ENCODE measurements at places on chromosomes 6 and 20.

- no peak for DNase-seq
Observed at GRCh38 chr6:9139746-9140145, 704.4 kb upstream of the SLC35B3 start.

DNA sequence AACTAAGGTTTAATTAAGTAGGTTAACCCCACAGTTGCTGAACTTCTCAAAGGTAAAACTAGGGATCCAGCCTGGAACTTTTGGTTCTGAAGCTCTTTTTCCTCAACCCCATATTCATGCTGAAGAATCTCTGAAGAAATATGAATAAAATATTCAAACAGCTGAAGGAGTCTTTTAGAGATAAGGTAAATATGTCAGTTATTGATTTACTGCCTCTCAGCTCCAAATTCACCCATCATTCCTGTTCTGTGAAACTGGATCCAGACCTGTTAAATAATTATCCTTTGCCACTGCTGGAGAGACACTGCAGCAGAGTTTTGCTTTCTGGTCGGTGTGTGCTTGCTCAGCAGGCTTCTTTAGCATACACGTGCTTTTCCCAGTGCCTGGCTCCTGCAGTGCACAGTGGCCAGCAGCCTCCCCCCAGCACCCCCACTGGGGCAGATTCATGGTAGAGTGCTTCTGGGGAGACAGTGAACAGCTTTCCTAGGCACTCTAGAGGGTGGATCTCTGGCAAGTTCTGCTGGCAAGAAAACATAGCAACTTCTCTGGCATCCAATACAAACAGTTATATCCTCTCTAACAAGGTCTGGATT, 62.0 kb upstream of the BCLAF1 start:
- DNase-seq, result no peak

DNA sequence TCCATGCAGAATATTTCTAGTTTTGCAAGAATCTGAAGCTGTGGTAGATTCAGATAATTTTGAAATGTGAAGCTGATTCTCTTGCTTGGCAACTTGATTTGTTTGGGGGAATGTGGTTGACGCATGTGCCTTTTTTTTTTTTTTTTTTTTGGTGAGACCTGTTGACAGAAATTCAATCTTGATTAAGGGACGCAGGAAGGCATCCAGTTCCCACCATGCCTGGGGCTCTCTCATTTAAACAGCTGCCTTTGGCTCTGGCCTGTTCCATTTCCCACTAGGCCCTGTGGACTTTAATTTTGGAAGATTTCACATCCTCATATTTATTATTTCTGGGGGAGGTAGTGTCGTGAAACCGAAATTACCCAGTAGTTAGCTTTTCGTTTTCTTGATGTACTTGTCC, 8.6 kb downstream of the TPX2 start:
- DNase-seq, result no peak

DNA sequence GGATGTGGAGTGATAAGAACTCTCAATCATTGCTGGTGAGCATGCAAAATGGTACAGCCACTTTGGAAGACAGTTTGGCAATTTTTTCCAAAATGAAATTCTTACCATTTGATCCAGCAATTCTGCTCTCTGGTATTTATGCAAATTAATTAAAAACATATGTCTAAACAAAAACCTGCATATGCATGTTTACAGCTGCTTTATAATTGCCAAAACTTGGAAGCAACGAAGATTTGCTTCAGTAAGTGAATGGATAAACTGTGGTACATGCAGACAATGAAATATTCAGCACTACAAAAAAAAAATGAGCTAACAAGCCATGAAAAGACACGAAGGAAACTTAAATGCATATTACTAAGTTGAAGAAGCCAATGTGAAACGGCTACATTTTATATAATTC, 55.5 kb upstream of the SMLR1 start:
- no peak for DNase-seq

- no peak for DNase-seq
Observed at GRCh38 chr6:41814629-41815028, 27.1 kb downstream of the TOMM6 start.
